ENCODE measurements at places on chromosomes 1 and 21. TPM values are rescaled to one million over a fixed set of nuclear protein-coding genes. Genes with fewer than 3 reads are reported as not detected.

DNA sequence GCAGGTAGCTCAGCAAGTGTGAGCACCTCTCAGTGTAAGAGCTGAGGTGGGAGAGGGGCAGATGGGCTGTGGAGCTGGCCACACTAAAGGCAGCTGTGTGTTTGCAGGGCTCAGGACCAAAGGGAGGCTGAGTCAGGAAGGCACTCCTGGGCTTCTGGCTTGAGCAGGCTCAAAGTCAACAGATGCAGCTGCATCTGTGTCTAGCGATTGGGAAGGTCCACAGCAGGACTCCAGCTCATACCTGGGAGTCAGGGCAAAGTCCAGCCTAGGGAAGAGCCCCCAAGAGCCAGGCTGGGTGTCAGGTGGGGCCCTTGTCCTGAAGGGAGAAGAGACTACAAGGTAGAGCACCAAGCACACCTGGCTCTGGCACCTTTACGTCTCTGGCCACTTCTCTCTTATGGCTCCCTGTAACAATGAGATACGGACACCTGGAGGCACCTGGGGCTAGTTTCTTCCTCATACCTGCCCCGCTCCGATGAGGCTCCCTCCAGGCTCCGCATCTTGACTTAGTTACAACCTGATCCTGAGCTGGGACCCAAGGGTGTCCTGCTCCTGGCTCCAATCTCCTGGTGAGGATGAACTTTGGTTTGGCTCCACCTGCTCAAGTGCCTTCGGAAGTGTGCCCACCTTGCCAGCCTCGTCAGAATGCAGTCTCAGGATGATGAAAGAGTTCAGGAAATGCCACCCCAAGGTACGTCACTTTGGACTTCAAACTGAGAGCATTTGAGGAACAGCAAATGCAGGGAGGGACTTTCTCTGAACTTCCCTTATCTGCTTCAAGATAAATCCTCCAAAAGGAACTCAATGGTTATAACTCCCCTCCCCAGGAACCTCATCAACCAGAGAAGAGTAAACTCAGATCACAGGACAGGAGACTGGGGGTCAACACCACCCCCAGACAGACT, 21.5 kb upstream of the SLC2A1 start:
- no peaks in the 10 kb centered on the region for H3K36me3 ChIP-seq
- no peak overlapping the region for H3K27ac ChIP-seq
- no peak overlapping the region for H3K4me3 ChIP-seq
- no peaks in the 10 kb centered on the region for H3K4me1 ChIP-seq
- no peaks in the 10 kb centered on the region for H3K27me3 ChIP-seq

PBX1 gene
- 0.70 TPM for polyA plus RNA-seq

GRCh38 chr21:34126269-34126668, 52.9 kb downstream of the MRPS6 start:
- no peaks in the 10 kb centered on the region for H3K27me3 ChIP-seq
- H3K4me1 ChIP-seq, result peaks cover 4% of the 10 kb centered on the region
- no peak overlapping the region for H3K4me3 ChIP-seq
- H3K36me3 ChIP-seq, result no peaks in the 10 kb centered on the region

TRIM46 gene
- 1.3 TPM for polyA plus RNA-seq
